Type B pancreatic cell (in vitro differentiated cells): ENCODE measurements at places on chromosomes 5 and 9. TPM values are rescaled to one million over a fixed set of nuclear protein-coding genes. Genes with fewer than 3 reads are reported as not detected.

DNA sequence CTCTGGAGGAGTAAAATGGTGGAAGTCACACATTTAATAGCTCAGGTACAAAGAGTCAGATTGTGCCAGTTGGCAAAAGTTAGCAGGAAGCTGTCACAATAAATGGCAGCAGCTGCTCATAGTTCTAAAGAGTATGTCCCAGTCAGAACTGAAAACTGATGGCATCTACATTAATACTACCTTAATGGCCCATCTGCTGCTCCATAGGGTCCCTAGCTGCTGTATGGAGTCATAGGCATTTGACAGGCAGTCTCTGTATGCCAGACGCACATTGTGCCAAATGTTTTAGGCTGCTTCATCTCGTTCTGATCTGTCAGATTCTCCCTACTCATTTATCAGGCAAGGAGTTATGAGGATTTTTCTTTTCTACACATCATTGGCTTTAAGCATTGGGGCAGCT, 515.8 kb upstream of the ARRDC3 start:
- H3K4me1 ChIP-seq: no peaks in the 10 kb centered on the region
- H3K27ac ChIP-seq: no peak overlapping the region
- H3K27me3 ChIP-seq: no peaks in the 10 kb centered on the region

DNA sequence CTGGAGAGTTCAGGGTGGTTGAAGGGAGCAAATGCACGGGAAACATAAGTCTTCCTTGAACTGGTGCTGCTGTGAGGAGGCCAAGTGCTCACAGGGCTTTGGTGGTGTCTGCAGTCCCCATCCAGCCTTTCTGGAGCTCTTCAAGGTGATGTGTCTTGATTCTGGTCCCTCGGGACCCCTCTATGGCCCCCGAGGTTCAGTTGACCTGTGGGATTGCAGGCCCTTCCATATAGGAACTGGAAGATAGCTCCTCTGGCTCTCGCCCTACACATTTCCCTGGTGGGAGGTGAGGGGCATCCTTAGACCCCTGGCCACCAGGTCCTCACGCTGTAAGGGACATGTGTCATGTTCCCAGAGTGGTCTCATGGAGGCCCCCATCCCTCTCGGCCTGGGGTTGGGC, 191.8 kb downstream of the GADD45G start:
- H3K27me3 ChIP-seq: no peaks in the 10 kb centered on the region
- no peak overlapping the region for H3K27ac ChIP-seq
- no peak for DNase-seq
- H3K4me1 ChIP-seq: peaks cover 33% of the 10 kb centered on the region
- H3K36me3 ChIP-seq: no peaks in the 10 kb centered on the region
- no peak overlapping the region for H3K4me3 ChIP-seq

DNA sequence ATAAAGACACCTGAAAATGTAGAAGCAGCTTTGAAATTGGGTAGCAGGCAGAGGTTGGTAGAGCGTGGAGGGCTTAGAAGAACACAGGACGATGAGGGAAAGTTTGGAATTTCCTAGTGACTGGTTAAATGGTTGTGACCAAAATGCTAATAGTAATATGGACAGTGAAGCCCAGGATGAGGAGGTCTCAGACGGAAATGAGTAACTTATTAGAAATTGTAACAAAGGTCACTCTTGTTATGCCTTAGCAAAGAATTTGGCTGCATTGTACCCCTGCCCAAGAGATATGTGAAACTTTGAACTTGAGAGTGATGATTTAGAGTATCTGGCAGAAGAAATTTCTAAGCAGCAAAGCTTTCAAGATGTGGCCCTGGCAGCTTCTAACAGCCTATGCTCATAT, 382.5 kb downstream of the KCNN2 start:
- H3K27ac ChIP-seq: no peak overlapping the region
- no peak overlapping the region for H3K4me3 ChIP-seq
- DNase-seq: no peak
- no peaks in the 10 kb centered on the region for H3K36me3 ChIP-seq
- no peaks in the 10 kb centered on the region for H3K4me1 ChIP-seq

DNA sequence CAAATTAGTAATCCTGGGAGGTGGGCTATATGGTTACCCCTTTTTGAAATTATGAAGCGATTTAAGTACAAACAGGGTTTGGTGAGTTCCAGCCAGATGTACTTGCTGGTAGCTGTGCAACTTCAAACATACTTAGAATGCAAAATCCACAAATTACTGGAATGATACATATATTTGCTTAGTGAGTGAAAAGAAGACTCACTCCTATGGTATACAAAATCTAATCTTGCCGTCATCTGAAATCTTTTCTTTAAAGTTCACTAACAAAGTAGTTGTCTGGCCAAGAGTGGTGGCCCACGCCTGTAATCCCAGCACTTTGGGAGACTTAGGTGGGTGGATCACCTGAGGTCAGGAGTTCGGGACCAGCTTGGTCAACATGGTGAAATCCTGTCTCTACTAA, 64.9 kb upstream of the TJP2 start:
- DNase-seq: no peak
- H3K4me1 ChIP-seq: no peaks in the 10 kb centered on the region
- no peak overlapping the region for H3K27ac ChIP-seq
- H3K36me3 ChIP-seq: no peaks in the 10 kb centered on the region

The IL4 gene
- not detected in 2 replicates for total RNA-seq

The SARDH gene
- 0.76 and 6.8 TPM in 2 replicates for total RNA-seq
